ENCODE measurements at places on chromosomes 3 and 15.

- no peak for DNase-seq
Observed at GRCh38 chr15:51367322-51367976, 26.0 kb downstream of the GLDN start.

DNA sequence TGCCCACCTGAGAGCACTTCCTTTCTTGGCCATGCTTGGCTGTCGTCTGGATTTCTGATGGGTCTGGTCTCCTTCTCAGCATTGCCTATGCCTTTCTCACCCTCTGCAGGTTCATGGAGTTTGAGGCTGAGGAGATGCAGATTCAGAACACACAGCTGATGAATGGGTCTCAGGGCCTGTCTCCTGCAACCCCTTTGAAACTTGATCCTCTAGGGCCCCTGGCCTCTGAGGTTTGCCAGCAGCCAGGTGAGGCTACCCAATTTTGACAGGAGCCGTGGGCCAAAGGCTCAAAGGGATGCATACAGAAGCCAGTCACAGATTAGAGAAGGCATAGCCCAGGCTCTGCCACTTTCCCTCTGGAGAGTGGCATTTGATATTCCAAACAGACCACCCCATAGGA lies 10.5 kb downstream of the NUTM1 start:
- no peak for DNase-seq

- no peak for DNase-seq
Observed at GRCh38 chr3:46356909-46357308, 3.0 kb downstream of the CCR2 start.

- DNase-seq = no peak
Observed at GRCh38 chr3:80994085-80994665, 767.3 kb downstream of the GBE1 start.

DNA sequence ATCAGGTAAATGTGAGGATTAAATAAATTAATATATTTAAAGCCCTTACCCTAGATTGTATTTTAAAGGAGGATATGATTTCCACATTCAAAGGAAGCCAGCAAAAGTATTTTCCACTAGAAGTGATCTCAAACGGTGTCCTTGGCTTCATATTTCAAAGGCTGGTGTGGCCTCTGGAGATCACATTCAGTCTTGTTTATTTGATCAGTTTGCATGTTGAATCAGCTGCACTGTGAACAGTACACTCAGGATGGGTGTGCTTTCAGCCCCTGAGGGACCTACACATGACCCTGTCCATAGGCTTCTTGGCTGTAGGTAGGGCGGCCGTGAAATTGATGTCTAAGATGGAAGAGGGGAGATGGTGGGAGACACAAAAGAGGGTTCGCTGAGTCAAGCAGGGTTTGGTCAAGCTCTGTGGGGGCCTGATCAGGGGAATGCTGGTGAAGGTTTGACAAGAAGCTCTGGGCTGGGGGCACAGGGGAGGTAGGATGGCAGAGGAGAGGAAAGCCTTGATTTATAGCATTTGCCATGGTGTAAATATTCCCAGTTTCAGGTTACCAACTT lies 21.9 kb downstream of the CYP8B1 start:
- DNase-seq = no peak

DNA sequence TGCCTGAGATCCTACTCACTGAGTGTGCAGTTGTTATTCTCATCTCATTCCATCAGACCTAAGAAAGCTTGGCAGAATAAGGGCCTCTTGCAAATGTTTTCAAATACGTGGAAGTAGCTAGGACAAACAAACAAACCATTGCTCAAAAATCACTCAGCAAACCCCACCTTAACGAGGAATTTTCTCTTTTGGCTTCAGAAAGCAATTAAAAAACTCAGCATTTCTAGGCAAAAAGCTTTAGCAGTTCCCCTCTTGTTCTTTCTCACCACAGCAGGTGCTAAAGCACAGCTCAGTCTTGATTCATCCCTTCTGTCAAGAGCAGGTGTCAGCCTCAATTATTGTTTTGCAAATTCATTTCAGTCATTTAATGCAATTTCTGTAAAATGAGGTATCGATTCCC lies 58.6 kb upstream of the NUDT16 start:
- no peak for DNase-seq

DNA sequence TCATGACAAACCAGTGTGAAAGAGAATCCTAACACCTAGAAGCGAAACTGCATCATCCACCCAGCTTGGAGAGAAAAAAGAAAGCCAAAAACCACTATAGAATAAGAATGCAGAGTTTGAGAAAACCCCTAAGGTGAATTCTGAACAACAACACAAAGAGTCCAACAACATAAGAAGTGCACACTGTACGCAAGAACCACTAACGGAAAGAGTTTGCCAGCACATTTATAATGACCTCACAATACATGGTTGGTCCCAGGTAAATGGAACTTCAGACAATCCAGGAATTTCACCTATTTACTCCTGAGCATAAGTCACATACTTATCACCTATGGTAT lies 128.3 kb upstream of the BHLHE40 start:
- DNase-seq = no peak

DNA sequence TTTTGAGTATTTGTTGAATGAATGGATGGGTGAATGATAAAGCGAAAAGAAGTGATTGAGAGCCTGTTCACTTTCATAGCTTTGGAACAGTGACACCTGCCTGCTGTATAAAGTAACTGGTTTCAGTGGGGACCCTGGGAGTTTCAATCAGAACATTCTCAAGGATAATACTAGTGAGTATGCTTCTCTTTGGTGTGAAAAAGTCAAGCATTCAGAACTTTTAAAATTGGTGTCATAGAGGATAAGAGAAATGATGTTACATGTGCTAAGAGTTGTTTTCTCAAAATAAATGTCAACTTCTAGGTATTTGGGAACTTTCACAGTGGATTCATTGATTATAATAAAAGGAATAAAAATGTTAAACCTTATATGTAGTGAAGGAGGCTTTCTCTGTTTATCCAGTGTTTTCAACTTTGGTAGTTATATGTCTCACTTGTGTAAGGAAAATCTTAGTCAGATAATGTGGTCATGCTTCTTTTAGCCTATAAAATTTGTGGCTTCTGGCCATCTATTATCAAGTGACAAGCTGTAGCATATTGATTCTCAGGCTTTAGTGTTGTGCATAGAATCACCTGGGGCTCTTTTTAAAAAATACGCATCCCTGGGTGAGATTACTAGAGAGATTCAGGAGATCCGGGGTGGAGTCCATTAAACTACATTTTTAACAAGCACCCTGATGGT lies 11.9 kb downstream of the LRCH3 start:
- no peak for DNase-seq

All from left ventricle myocardium inferior (tissue), 1 donor.